ENCODE measurements at places on chromosomes 13 and 19. TPM values are rescaled to one million over a fixed set of nuclear protein-coding genes. Genes with fewer than 3 reads are reported as not detected.

Gene LDLR
- total RNA-seq, result 127 TPM

Gene LILRB4
- total RNA-seq, result not detected

Gene KIR2DL1
- not detected for total RNA-seq

- no peak for DNase-seq
These were observed 52.3 kb upstream of the PARP4 start for GRCh38 chr13:24564881-24565280.

- no peak for DNase-seq
These were observed 92.5 kb downstream of the PTPRS start for GRCh38 chr19:5247957-5248705.
